ENCODE measurements at places on chromosomes 3 and 15.

- no peak for DNase-seq
Measured at GRCh38 chr3:127551178-127551577, 39.4 kb downstream of the TPRA1 start.

DNA sequence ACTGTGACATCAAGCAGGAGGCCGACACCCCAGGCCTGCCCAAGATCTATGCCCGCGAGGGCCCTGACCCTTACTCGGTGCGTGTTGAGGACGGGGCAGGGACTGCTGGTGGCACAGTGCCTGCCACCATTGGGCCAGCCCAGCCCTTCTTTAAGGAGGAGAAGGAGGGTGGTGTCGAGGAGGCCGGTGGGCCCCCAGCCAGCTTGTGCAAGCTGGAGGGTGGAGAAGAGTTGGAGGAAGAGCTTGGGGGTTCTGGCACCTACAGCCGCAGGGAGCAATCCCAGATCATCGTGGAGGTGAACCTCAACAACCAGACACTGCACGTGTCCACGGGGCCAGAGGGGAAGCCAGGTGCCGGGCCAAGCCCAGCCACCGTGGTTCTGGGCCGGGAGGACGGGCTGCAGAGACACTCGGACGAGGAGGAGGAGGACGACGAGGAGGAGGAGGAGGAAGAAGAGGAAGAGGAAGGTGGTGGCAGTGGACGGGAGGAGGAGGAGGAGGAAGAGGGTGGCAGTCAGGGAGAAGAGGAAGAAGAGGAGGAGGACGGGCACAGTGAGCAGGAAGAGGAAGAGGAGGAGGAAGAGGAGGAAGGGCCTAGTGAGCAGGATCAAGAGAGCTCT lies 5.4 kb downstream of the ZBTB47 start:
- no peak for DNase-seq

GRCh38 chr3:20071175-20071574 lies 30.9 kb downstream of the KAT2B start:
- no peak for DNase-seq

DNA sequence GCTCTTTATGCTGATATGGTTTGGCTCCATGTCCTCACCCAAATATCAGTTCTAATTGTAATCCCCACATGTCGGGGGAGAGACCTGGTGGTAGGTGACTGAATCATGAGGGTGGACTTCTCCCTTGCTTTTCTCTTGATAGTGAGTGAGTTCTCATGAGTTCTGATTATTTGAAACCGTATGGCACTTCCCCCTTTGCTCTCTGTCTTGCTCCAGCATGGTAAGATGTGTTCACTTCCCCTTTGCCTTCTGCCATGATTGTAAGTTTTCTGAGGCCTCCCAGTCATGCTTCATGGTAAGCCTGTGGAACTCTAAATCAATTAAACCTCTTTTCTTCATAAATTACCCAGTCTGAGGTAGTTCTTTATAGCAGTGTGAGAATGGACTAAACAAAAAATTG lies 107.6 kb downstream of the IMPG2 start:
- DNase-seq = no peak

DNA sequence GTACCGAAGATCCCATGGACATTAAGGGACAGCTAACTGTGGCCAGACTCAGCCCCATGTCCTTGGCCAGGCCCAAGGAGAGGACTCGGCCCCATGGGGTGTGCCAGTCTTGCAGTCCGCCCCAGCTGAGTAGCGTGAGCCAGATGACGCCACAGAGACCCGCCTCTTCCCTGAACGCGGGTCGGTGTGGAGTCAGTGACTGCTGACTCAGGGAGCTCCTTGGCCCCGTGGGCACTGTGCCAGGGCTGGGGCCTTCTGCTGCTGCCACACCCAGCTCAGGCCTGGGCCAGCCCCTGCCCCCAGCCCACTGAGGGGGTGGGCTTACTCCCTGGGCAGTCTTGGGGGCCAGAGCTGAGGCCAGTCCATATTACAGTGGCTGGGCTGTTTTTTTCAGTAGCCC lies 52.8 kb downstream of the PLXNA1 start:
- no peak for DNase-seq

- DNase-seq = no peak
Measured at GRCh38 chr3:153221748-153222162, 59.7 kb downstream of the RAP2B start.

DNA sequence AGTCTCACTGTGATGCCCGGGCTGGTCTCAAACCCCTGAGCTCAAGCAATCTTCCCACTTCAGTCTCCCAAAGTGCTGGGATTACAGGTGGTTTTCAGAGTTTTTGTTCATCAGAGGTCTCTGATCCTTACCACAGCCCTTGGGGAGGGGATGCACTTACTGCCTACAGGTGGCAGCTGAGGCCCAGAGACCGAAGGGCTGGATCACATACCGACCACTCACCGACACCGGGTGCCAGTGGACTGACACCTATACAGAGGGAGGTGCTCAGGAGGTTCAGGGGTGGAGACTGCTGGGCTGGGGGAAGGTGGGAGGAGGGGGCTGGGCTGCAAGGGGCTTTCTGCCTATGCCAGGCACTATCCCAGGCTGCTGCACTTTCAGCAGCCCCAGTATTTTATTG lies 19.5 kb downstream of the DUSP7 start:
- no peak for DNase-seq

All from NCI-H1092 treated with DMSO at 0.1 percent for 48 hours (cell line).